ENCODE measurements at places on chromosomes 11 and 22. TPM values are rescaled to one million over a fixed set of nuclear protein-coding genes. Genes with fewer than 3 reads are reported as not detected.
A peak's percentile ranks its signal among the peaks of the same experiment; 100 is the strongest.

DNA sequence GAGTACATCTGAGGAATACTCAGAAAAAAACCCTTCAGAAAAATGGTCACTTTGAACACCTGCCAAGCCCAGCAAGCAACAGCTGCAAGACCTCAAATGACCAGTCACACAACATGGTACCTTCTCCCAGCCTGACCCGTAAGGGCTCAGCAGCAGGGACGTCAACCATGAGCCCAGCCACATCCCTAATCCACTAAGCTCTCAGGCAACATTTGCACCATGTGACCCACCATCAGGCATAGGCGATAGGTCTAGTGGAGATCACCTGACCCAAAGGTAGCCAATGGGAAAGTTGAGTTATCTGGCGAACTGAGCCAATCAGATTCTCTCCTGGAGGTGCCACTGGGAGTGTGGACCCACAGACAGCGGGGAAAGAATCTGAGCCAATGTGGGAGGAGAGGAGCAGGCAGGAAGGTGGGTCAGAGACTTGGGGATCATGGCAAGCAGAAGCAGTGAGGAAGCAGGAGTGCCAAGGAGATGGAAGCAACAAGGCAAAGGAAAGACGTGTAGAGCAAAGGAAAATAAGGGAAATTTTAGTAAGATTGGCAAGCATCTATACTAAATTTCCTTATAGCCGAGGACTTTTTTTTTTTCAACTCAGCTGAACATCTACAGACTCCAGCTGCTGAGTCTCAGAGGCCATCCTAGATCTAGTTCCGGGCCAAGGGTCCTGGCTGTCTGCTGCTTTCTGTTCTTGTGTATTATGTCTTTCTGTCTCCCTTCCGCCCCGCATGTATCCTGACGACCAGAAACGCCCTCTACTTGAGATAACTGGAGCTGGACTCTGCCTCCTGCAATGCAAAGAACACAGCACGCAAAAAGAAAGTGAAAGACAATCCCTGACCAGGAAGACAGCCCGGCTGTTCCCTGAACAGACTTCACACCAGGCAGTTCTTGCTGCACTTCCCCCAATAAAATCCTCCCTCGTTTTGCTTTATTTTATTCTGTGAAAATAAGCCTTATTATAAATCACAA, 11.0 kb upstream of the PLAAT2 start:
- no peak for DNase-seq

DNA sequence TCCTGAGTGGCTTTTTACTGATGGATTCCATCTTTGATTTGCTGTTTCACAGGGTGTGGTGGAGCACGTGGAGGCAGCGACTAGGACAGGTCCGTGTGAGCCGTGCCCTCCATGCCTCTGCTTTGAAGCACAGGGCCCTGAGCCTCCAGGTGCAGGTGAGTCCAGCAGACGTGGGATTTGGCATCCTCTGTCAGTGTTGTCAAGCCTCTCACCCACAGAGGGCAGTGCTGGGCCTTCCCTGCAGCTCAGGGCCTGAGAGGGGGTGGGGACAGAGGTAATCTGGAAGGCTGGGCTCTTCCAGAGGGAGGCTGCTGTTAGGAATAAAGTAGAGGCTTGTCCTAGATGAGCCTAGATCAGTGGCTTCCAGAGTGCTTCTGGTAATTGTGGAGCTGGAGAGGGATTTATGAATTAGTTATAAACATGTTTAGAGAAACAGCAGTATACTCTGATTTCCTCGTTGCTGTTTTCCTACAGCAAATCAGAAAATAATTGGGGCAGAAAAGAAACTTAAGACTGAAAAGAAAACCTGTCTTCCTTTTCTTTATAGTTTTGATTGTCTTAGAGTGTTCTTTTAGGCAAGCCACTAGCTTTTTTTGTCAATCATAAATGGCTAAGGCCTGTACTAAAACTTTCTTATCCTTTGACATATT, 65.0 kb downstream of the SFI1 start:
- peak; percentile 69 for DNase-seq

GRCh38 chr22:35739076-35739930, 21.6 kb downstream of the APOL5 start:
- DNase-seq = no peak

- peak; percentile 81 for DNase-seq
Measured at GRCh38 chr22:31343235-31344191, 2.6 kb downstream of the PATZ1 start.

DNA sequence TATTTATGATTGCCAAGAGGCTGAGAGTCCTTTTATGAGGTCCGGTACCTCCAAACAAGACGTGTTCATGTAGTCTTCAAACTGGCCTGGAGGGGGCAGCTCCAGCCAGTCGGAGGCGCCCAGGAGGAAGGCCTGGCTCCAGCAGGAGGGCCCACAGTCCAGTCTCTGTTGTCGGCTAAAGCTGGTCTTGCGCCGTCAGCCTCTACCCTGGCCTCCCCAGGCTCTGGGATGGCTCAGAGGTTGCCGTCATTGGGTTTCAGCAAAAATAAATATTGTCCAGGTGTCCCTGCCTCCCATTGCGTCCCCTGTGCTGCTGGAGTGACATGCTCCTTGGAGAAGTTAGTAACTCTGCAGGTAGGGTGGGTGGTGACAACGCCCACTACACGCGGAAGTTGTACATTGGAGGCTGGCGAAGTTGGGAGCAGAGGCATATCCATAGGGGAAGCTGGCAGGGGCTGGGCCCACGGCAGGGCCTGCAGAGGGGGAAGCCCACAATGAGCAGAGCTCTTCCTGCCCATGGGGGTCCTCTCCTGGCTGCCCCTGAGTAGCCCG, 1.0 kb upstream of the SLC25A1 start:
- peak; percentile 58 for DNase-seq

ST13 gene
- total RNA-seq = 372 TPM

DNA sequence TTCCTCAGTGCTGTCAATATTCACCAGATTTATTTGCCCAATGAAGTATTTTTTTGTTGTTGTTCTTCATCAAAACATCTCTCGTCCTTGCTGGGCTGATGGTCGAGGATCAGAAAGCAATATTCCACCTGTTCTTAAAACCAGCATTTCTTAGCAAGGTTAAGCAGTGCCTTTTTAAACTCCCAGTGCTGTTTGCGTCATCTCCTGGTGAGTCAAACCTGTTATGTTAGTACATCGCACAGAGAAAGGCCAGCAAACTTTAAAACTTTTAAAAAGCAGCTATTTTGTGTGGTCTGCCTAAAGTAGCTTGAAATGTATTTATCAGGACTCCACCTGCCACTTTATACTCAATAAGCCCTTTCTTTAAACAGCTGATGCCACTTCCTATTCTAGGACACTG, 802.0 kb downstream of the KCNA4 start:
- DNase-seq = no peak

GRCh38 chr11:119093942-119094815, 7.5 kb downstream of the DPAGT1 start:
- peak; percentile 33 for DNase-seq

DNA sequence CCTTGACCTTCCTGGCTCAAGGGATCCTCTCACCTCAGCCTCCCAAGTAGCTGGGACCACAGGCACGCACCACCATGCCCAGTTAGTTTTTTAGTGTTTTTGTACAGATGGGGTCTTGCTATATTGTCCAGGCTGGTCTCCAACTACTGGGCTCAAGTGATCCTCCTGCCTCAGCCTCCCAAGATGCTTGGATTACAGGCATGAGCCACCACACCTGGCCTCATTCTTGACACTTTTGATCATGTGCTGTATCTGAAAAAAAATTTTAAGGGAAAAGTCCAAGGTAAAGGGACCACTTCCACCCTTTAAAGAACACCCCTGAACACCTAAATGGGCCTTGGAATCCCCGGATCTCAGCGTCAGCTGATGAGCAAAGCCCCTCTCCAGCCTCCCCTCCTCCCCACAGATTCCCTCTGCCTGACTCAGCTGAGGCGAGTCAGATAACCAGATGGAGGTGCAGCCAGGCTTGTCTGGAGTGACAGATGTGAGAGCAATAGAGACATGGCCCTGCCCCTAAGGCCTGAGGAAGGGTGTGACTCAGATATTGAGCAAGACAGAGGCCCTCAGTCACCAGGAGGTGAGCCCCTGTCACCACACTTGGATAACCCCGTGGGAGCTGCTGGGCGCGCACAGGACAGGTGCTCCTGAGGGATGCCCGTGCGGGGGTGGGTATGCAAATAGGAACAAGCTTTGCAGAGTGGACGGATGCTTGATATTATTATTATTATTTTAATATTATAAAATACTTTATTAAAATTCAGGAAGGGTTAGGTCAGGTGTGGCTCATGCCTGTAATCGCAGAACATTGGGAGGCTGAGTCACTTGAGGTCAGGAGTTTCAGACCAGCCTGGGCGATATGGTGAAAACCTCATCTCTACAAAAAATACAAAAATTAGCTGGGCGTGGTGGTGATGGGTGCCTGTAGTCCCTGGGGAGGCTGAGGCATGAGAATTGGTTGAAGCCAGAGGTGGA, 5.0 kb upstream of the CCDC88B start:
- DNase-seq = peak; percentile 44

GRCh38 chr22:50444663-50445062, 30.2 kb downstream of the SBF1 start:
- DNase-seq = no peak

Measured in progenitor cell of endocrine pancreas (in vitro differentiated cells).